Fibroblast of the aortic adventitia (primary cell): ENCODE measurements at places on chromosomes 1 and 21.

DNA sequence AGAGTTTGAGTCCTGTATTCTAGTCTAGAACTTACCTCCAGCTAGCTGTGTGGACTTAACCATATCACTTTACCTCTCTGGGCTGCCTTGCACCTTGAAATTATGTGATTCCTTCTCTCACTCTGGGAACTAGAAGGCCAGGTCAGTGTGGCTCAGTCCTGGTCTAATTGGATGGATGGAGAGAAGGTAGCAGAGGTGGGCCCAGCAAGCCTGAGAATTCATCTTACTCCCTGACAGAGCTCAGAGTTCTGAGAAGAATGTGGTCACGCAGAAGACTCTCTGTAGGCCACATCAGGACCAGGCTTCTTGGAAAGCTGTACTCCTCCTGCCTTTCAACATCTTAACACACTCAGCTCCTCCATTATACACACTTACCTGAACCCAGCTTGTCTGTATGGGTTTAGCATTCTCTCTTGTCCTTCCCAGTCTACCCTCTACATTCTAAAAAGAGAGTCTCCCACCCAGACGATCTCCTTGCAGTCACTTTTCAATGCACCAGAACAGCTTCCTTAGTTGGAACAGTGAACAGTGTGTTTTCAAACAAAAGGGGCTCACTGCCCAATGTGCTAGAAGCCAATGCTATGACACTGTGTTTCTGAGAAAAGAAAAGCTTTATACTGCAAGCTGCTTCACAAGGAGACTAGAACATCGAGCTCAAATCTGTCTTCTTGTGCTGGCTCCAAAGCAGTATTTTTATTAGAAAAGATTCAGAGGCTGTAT is 60.5 kb downstream of the CAPN9 start:
- DNase-seq, result no peak

DNA sequence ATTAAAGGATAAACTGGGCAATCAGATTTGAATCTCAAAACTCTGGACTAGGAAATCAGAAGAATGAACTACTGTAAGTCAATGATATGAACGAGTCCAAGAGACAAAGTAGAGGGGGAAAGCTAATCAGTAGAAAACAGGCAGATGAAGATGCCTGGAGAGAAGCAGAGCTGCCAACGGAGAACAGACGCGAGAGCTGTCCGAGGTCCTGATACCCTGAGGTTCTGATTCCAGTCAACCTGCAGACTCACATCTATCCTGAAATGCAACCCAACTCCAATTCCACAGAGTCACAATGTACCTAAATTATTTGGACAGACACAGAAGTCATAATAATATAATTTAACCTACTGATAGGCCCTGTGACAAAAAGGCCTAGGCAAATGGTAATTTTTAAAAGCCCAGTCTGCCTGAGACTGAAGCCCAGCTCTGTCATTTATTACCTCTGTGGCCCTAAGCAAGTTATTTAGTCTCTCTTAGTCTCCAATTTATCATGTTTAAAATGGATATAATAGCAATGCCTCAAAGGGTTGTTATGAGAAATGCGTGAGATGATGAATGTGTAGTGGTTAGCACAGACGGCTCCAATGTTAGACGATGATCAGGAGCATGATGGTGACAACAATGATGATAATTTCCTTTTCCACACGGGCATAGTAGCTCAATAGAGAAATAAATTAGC is 33.4 kb downstream of the RGS7 start:
- DNase-seq, result peak; percentile 49

GRCh38 chr1:56709269-56709880 is 64.3 kb downstream of the PRKAA2 start:
- peak; percentile 81 for DNase-seq

GRCh38 chr21:37915497-37915911 is 753 bp downstream of the KCNJ6 start:
- DNase-seq, result no peak

GRCh38 chr1:24193046-24193445 is 6.0 kb upstream of the IFNLR1 start:
- no peak for DNase-seq
